ENCODE measurements at places on chromosomes 6 and 20.

DNA sequence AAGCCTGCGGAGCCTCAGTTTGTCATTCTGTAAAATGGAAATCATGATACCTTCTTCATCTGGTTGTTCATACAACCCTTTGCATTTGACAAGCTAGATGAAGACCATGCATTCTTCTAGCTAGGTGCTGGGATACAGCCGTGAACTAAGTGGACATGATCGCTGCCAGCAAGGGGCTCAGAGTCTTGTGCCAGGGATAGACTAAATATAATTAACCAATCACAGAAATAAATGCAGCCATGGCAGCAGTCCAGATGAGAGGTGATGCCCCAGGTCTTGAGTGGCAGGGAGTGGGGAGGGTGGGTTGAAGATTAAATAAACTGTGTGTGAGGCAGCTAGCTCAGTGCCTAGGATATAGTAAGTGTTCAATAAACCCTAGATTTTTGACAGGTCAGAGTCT lies 19.3 kb downstream of the JPH2 start:
- DNase-seq, result no peak

GRCh38 chr6:167996424-167997199 lies 859 bp upstream of the KIF25 start:
- no peak for DNase-seq

DNA sequence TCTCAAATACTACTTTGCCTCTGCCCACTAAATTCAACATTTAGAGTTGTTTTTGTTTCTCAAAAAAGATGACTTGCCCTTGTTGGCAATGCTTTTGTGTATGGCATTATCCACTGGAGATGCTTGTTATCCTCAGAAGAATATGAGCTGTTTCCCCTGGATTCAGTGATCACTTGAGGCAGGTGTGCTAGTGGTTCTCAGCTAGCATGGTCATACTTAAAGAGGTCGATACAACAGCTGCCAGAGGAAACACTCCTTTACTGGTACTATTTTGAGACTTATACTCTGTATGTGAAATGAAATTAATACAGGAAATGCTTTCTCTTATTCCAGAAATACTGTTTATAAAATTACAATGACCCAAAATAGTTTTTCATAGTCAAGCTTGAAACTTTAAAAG lies 122.5 kb downstream of the HIVEP1 start:
- DNase-seq, result no peak

GRCh38 chr20:11677836-11678235 lies 239.9 kb upstream of the BTBD3 start:
- DNase-seq, result no peak

DNA sequence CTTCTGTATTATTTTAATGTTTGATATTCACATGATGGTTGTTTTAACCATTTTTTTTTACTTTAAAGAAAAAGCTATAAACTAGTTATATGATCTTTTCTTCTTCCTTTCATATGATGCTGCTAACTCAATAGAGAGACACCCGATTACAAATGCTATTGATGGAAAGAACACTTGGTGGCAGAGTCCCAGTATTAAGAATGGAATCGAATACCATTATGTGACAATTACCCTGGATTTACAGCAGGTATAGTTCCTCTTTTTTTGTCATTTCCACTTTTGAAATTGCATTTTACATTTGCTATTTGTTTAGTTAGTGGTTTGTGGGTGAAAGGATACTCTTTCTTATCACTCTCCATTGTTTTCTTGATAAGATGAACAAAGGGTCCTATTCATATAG lies 176.7 kb downstream of the LAMA2 start:
- DNase-seq, result no peak

GRCh38 chr6:122198922-122199321 lies 200.5 kb upstream of the HSF2 start:
- no peak for DNase-seq

- DNase-seq, result no peak
These were observed 1.3 kb upstream of the PPP1R16B start for GRCh38 chr20:38804221-38804620.

DNA sequence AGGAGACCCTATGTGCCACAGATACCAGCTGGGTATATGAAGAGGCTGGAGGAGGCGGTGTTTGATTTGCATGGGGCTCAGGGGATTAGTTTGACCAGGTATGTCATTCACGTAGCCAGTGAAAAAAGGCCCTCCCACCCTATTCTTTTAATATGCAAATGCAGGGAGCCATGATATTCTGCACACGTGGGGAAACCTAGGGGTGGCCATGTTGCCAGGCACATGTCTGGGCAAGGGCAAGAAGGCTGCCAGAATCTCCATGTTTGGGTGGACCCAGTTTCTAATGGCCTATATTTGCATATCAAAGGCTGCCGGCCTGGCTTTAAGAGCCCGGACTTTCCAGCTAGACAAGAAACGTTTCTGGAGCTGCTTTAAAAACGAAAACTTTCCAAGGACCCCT lies 60.4 kb downstream of the SOX4 start:
- DNase-seq, result no peak

DNA sequence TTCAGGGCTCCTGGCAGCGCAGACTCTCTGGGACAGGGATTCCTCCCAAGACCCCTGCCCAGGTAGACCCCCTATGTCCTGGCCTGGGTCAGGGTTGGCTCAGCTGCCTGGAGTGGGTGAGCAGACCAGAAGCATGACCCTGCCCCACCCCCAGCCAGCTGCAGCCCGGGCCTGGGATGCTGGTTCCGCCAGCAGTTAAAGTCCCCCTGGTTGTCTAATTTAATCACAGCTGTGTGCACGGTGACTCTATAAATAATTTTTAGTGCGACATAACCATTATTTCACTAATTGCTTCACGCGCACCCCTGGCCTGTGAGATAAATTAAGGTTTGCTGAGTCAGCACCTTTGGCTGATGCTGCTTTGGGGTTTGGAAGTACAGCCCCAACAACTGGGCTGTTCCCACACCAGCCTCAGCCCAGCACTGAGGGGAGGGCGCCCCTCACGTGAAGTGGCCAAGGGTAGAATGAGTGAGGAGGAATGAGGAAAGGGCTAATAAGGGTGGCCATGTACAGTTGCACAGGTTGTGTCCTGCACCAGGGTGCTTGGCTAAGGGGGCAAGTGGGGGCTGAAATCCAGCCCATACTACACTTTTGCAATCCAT lies 26.1 kb upstream of the CDH22 start:
- no peak for DNase-seq

DNA sequence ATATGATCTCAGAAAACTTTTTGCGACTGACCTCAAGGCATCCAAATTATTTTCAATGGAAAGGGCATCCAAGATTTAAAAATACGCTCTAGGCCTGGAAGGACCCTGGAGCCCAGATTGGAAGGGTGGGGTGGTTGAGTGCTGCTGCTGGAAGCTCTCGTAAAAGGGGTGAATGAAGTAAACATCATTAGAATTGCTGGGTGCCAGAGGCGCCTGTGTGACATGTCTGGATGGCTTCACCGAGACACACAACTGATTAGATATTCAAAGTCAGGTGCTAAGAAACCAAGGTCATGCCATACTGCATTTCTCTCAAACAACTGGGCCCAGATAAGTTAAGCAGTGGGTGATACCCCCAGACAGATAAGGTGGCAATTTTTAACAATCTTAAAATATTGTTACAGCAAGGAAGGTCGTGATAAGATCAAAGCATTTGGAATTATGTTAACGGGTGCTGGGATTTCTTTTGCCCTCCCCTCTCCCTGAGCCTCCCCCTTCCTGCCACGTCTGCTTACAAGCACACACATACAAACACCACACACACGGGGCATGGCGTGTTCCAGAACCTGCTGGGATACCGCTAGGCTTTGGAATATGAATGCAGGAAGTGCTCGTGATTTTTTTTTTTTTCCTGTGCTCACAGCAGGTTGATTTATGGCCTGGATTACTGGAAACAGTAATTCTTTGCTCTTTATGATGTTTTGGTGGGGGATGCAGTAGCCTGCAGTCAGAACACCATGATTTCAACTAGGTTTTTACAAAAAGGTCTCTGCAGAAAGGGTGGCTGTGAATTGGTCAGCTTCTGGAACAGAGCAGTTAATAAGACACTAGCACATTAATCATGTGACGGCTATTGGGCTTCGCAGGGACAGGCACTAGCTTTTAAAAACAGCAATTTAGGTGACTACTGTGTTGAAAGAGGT lies 551.2 kb downstream of the QKI start:
- DNase-seq, result no peak

GRCh38 chr6:30397697-30398096 lies 52.7 kb downstream of the RPP21 start:
- DNase-seq, result no peak

DNA sequence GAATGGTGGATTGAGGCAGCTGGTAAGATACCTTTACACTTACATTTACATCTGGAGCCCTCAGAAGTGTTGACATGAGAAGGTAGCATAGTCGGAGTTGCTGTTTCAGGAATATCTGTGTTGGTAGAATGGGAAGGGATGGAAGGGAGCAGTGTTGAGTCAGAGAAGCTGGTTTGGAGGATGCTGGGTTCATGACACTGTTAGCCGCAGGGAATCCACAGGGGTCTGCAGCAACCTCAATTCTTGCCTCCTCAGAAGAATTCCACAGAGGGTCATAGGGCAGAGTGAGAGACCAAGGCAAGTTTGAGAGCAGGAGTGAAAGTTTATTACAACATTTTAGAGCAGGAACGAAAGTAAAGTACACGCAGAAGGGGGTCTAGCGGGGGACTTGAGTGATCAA lies 536.8 kb downstream of the QKI start:
- no peak for DNase-seq

GRCh38 chr20:63325021-63325471 lies 32.1 kb downstream of the COL20A1 start:
- DNase-seq, result peak; percentile 7

DNA sequence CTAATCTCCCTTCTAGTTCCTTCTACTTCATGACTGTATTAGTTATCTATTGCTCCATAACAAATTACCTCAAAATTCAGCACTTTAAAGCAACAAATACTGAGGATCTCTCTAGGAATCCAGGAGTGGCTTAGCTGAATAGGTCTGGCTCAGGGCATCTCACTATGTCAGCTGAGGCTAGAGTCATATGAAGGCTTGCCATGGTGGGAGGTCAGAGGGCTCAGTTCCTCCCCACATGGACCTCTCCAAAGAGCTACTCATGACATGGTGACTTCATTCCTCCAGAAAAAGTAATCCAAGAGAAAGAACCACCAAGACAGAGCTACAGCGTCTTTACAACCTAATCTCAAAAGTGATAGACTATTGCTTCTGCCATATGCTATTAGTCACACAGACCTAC lies 70.2 kb upstream of the PRND start:
- no peak for DNase-seq

All from T-helper 1 cell (primary cell).